ENCODE measurements at places on chromosomes 4 and X.

DNA sequence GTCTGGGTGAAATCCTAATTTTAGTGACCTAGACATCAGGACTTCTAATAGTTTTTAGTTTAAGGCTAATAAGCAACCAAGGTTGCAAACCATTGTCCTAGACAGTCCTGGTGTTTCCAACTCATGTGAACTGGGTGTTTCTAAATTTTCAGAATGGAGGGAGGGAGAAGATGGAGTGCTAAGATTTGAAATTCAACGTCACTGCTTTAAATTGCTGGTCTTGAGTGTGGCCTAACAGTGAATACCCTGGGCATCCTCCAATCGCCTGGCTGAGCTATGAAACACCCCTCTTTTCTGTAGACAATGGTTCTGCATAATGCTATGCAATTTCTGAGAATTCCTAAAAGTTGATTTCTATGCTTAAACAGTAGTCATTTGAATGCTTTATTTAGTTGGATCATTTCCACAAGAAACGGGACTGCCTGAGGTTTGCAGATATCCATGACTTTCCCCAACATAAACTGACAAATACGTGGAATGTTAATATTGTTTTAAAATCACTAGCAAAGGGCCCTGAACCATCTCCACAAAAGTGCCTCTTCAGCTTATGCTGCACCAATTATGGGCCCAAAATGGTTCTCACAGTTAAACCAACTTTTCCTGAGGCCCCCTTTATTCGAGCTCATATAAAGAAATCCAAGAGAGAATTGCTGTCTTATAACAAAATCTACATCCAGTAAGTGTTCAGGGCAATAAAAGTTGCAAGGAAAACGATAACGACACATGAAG lies 1.1 kb downstream of the FBXL5 start:
- peak; percentile 32 for DNase-seq

- DNase-seq: no peak
These were observed 106.7 kb upstream of the CXorf51A start for GRCh38 chrX:146921204-146921603.

GRCh38 chr4:7173841-7174449 lies 18.4 kb upstream of the SORCS2 start:
- DNase-seq: no peak

DNA sequence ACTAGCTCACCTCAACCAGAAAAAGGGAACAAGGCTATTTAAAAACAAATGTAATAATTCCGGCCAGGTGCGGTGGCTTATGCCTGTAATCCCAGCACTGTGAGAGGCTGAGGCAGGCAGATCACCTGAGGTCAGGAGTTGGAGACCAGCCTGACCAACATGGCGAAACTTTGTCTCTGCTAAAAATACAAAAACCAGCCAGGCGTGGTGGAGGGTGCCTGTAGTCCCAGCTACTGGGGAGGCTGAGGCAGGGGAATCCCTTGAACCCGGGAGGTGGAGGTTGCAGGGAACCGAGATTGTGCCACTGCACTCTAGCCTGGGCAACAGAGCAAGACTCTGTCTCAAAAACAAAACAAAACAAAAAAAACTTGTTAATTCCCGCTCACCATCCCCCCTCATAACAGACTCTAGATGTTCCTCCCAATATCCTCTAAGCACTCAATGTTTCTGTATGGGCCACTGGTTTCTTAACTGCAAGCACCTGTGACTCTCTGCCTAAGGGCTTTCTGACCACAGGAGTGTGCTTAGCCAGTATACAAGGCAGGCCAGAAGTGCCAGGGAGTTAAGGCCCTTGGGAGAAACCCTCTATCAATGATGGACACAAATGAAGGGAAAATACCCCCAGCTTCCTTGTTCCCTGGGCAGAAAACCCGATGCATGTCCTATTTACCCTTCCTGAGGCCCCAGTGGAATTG lies 21.0 kb upstream of the THOC2 start:
- no peak for DNase-seq

GRCh38 chrX:136608295-136608933 lies 39.5 kb upstream of the CD40LG start:
- DNase-seq: peak; percentile 2

GRCh38 chrX:133402042-133402453 lies 13.2 kb downstream of the GPC4 start:
- DNase-seq: no peak

GRCh38 chr4:169756971-169757574 lies 671 bp downstream of the HPF1 start:
- DNase-seq: no peak

GRCh38 chr4:41408150-41408549 lies 129.8 kb upstream of the LIMCH1 start:
- DNase-seq: no peak

DNA sequence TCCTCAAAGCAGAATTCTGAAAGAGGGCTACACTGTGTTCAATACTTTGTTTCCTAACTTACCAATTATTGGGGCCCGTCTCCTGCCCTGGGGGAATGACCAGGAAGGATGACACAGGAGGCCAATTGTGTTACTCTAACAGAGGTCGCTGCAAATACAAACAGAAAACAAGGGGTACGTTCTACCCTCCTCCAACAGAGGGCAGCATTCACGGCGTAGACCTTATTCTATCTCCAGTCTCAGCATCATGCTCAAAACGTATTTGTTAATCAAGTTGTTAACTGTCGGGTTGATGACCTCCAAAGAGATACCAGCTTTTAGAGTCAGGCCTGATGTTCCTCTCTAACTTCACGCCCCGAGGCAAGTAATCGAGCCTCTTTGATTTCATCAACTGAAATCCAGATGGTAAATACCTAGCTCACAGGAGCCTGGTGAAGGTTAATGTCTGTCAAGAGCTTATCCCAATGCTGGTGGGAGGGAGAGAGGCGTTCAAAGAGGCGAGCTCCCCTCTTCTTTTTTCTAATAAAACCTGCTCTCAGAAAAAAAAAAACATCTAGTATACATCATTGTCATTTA lies 181.0 kb upstream of the KCNIP4 start:
- no peak for DNase-seq

Data from GF-D8 (cell line).